ENCODE measurements at places on chromosomes 16 and 17.
A peak's percentile ranks its signal among the peaks of the same experiment; 100 is the strongest.

DNA sequence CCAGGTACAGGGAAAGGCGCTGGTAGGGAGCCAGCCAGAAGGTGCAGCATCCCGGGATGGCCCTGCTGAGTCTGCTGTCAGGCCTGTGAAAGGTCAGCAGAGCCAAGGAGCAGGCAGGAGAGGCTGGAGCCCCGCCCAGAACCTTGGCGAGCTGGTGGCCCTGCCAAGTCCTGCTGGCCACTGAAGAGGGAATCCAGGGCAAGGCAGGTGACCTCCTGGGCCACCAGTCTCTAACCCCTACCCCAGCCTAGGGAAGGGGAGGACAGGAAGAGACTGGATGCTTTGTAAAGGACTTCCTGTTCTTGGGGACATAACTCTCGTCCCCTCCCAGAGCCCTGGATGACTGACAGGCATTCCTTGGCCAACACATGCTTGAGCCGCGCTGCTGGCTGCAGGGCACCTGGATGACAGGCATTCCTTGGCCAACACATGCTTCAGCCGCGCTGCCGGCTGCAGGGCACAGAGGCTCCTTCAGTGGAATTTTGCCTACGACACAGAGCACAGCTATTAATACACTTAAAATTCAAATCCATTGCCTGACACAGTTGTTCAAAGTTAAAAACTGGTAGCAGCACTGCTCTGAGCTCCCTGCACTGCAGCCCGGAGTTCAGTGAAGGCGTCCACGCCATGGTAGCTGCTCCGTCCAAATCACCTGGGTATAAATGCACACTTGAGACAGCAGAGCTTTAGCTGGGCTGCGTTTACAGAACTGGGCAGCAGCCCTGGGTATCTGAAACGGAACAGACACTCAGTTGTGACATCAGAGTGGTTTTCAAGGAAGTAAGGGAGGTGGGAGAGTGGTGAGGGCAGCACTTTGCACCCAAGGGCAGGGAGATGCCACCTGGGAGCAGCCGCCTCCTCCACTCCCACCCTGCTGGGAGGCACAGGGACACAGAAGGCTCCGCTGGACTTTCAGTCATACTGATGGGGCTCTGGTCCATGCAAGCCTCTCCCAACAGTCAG is 2.0 kb upstream of the BRICD5 start:
- no peaks in the 10 kb centered on the region for H3K36me3 ChIP-seq
- H3K4me3 ChIP-seq = peak overlapping the region; percentile 86
- no peak overlapping the region for H3K27ac ChIP-seq
- H3K4me1 ChIP-seq = peaks cover 21% of the 10 kb centered on the region
- H3K27me3 ChIP-seq = no peaks in the 10 kb centered on the region

DNA sequence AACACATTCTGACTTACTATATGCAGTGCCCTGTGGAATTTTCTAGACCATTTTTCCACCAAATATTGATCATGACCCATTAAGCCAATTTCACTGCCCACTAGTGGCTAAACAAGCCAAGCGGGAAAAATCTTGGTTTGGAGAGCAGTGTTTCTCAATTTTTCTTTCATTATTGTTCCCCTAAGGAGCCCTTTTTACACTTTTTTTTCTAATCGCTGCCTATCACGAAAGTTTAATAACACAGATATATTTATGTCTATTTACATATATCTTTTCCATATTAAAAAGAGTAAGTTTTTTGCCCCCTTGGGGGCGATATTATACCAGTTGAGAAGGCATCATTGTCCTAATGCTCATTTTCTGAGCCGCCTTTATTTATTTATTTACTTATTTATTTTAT is 10.8 kb upstream of the TLCD3B start:
- no peaks in the 10 kb centered on the region for H3K36me3 ChIP-seq
- DNase-seq = no peak
- H3K4me1 ChIP-seq = peaks cover 9% of the 10 kb centered on the region
- H3K4me3 ChIP-seq = peak overlapping the region; percentile 53
- H3K27me3 ChIP-seq = no peaks in the 10 kb centered on the region
- no peak overlapping the region for H3K27ac ChIP-seq

GRCh38 chr16:72536723-72537435 is 364.9 kb upstream of the PMFBP1 start:
- H3K4me1 ChIP-seq = no peaks in the 10 kb centered on the region
- no peak for DNase-seq
- H3K4me3 ChIP-seq = no peak overlapping the region
- H3K36me3 ChIP-seq = peaks cover 6% of the 10 kb centered on the region
- no peak overlapping the region for H3K27ac ChIP-seq

GRCh38 chr16:74698222-74698621 is 2.4 kb downstream of the MLKL start:
- H3K4me3 ChIP-seq = peak overlapping the region; percentile 16
- H3K27me3 ChIP-seq = no peaks in the 10 kb centered on the region
- H3K27ac ChIP-seq = no peak overlapping the region
- peaks cover 33% of the 10 kb centered on the region for H3K4me1 ChIP-seq
